ENCODE measurements at places on chromosomes 3 and 15.

- no peak for DNase-seq
Observed at GRCh38 chr3:131917006-131917405, 117.8 kb downstream of the CPNE4 start.

DNA sequence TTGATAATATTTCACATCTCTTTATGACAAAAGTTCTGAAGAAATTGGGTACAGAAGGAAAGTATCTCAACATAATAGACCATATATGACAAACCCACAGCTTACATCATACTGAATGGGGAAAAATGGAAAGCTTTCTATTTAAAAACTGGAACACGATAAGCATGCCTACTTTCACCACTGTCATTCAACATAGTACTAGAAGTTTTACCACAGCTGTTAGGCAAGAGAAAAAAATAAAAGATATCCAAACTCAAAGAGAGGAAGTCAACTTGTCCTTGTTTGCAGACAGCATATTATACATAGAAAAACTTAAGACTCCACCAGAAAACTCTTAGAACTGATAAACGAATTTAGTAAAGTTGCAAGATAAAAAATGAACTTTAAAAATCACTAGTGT lies 40.3 kb downstream of the COPS2 start:
- DNase-seq, result no peak

DNA sequence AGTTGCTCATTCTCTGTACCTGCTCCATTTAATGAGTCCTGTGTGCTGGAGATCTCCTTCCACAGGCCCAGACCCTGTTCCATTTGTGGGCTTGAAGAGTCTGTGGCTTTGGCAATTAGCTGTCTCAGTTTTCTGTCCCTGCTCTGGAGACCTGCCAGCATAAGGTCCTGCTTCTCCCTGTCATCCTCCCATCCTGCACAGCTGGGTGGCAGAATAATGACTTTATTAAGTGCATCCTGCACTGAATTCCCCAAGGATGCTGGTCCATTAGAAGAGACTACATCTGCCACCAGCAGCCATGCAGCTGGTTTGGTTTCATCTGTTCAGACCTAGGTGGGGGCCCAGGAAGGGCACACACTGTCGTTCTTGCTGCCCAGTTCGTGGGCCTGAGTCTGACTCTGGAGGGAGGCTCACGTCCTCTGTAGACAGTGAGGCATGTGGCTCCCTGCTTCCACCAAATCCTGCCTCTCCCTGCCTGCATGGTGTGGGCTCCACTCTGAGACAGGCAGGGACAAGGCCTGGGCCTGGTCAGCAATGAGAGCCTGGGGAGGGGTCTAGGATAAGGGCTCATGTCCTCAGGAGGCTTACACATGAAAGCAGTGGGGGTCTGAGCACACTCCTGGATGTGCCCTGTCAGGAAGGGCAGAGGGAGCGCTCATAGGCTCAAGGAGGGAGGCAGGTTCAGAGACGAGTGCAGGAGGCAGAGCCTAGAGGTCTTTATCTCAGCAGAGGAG lies 78.4 kb upstream of the PRR23E start:
- DNase-seq, result no peak

DNA sequence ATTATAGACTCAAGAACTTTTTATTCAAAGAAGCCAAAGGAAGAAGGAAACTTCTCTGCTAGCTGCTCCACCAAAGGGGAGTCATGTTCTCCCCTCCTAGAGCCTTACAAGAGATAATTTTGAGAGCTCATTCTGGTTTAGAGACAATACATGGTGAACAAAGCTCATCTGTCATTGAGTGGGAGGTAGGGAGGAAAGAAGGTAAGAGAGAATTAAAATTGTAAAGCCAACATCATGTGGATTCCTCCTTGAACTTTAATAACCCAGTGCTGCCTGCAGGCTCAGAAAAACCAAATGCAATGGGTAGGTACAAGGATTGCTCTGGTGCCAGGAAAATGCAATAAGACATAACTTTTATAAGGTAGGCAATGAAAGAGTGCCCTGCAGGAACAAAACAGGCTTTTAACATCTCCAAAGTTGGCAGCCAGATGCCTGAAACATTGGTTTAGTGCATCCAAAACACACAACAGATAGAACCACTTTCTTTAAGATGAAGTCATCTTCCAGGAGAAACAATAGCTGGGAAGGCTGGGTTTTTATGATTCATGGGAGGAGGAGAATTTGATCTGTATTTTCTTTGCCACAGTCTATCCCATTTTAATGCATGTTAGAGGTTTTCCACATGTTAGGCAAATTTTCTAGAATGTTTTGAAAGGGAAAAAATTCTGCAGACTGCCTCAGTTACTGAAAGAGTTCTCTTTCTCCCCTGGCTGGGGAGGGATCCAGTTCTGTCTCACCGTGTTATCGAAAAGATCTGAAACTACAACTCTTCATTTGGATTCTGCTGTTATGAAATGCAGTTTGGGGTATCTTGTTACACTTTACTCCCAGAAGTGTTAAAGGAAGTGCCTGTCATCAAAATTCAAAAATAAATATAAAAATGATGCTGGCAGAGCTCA lies 11.3 kb upstream of the ARHGEF3 start:
- no peak for DNase-seq

DNA sequence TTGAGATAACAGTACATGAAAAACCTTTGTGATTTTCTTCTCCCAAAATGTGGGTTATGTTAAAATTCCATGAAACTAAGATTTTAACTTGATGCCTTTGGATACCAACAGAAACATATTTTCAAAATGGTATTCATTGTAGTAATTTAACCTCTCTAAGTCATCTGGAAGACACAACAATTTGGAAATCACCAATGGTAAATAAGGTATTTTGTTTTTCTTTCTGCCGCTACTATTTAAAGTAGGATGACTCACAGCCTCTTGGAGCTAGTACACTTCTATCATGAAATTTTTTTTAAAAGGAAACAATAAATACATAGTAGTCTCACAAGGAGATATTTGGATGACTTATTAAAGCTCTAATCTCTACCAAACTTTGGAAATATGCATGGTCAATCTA lies 291.6 kb upstream of the VEPH1 start:
- no peak for DNase-seq

GRCh38 chr3:41118461-41119390 lies 80.6 kb upstream of the CTNNB1 start:
- no peak for DNase-seq

GRCh38 chr3:133506215-133506901 lies 67.1 kb upstream of the CDV3 start:
- DNase-seq, result no peak

DNA sequence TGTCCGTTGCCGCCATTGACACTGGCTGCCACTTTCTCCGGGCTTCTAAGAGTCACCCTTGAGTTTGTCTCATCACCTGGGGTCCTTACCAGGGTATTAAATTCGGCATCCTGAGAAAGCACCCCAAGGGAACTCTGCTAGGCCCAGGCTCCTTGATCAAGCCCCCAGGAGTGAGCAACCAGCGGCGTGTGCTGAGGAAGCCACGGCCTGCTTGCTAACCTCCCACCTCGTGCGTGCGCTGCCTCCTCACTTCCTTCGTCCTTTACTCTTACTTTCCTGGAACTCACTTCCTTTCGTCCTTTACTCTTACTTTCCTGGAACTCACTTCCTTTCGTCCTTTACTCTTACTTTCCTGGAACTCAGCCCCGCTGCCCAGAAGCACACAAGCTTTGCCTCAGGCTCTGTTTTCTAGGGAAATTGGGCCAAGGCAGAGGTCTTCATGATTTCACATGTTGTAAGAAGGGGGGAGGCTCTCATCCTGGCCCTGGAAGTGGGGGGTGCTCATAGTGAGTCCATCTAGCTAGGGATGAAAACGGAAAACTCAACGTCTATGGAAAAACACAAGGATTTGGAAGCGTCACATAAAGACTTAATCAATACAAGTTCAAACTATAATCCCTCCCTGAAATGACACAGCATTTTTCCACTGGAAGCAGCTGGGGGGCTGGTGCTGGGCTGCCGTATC lies 36.7 kb upstream of the BDH1 start:
- DNase-seq, result no peak

Measured in progenitor cell of endocrine pancreas (in vitro differentiated cells).